Suppressor macrophage (primary cell): ENCODE measurements at places on chromosomes 5 and 9.
A peak's percentile ranks its signal among the peaks of the same experiment; 100 is the strongest.

DNA sequence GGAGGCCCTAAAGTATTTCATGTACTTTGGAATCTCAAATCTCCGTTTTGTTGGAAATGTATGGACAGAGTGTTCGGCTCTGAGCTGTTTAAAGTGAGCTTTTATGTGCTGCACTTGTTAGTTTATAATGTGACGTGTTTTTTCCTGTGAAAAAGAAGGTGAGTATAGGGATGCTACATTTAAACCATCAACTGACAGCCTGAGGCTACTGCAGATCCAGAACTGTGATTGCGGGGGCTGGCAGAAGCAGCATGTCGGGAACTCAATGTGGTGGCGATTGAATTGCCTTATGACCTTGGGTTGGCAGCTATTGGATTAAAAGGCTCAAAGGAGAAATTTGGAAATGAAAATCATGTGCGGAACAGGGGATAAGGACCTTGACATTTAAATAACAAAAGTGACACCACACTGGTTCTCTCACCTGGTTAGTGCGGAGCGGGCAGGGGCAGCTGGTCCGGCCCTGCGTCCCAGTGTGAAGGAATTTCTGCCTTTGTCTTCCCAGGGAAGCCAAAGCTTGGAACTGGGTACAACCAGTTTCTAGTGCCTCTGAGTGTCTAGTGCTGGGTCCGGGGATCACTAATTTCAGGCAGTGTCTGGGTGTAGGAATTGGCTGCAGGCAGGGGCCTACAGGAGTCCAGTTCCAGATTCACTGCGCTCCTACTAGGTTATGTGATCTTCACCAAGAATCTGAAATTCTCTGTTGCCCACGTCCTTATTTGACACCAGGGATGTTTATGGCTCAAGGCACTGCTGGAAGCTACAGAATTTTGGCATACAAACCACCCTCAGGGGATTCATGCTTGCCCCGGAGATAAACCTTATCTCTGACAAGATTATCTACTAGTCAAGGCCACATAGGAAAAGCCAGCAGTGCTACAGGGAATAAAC is 120.7 kb upstream of the ERCC6L2 start:
- no peak for DNase-seq

GRCh38 chr5:174575043-174575442 is 149.3 kb upstream of the MSX2 start:
- no peak for DNase-seq

GRCh38 chr5:180873615-180874520 is 12.8 kb upstream of the ZFP62 start:
- DNase-seq = peak; percentile 93

GRCh38 chr5:125140855-125141254 is 394.4 kb upstream of the ZNF608 start:
- no peak for DNase-seq

DNA sequence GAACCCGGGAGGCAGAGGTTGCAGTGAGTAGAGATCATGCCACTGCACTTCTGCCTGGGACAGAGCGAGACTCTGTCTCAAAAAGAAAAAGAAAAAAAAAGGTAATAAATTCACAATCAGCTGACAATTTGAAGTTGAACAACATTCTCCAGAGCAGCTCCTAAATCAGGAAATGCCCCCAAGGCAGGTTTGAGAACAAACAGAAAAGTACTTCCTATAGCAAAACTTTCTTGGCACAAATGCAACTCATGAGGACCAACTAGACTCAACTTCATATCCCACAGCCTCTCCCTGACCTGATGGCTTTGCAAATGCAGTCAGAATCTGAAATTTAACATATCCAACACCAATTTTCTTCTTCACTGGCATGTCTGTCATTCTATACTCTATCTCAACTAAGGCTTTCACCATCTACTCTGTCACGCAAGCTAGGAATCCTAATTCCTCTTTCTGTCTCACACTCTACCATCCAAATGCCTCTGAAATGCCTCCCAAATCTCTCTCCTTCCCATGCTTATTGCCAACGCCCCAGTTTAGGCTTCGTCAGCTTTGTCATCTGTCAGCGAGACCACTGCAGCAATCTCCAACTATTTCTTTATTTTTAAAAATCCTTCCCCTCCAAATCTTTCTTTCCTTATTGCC is 113.3 kb downstream of the MAPKAP1 start:
- peak; percentile 16 for DNase-seq

DNA sequence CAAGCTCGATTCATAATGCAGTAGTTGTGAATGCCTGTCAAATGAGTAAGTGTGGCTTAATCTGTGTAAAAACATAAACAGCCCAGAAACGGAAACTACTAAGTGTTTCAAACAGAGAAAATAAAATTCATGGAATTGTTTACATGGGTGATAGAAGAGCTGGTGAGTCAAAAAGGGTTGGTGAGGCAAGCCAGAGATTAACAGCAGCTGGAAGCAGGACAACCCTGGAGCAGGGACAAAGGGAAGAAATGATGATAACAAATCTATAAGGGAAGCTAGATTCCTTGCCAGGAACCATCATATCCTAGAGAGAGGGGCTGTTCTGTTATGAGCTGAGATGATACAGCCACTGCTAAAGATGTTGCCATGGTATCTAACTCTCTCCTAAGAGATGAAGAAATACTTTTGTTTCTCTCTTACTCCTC is 18.0 kb upstream of the PRR16 start:
- no peak for DNase-seq

DNA sequence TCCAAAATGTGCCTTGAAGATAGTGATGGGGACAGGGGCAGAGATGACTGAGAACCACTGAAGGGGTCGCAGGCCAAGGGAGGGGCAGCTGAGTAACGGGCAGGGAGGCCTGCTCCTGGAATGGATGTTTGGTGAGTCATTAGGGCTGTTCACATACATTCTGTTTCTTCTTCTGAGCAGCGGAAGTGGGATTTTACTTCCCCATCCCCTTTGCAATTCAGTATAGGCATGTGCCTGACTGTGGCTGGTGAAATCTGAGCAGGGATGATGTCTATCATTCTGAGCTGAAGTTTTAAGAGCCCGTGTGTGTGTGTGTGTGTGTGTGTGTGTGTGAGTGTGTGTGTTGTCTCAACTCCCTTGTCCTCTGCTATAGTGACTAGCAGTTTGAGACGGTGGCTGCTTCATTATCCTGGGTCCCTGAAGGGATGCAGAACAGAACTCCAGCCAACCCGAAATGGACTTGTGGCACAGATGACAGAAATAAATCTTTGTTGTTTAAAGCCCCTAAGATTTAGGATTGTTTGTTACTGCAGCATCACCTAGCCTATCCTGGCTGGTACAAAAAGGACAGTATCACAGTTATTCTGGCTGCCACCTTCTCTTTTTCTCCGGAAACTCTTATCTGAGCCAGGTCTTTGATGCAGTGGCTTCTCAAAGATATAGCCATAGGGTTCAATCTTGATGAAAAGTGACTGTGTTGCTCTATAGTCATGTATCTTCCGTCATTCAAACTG is 29.2 kb upstream of the TGFBI start:
- DNase-seq = peak; percentile 97

DNA sequence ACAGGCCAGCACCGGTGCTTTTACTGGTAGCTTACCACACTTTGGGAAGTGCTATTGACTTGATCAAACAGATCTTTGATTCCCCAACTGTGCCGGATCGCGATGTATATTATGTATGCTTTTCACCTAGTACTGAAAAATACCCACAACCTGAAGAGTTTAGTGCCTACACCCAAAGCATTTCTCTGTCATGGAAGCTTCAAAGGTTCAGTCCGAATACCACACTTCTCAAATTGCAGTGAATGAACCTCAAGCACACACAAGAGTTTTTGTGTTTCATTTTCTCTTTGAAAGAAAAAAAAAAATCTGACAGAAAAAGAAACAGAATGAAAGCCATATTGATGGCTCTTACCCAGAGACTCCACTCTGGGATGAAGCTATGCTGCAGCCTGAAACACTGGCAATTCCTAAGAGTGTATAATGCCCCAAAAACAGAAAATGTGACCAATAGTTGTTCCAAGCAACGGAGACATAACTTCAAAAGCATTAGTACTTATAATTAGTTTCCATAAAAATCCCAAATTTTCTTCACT is 100.9 kb downstream of the EBF1 start:
- no peak for DNase-seq

GRCh38 chr5:149700347-149700746 is 29.8 kb upstream of the PPARGC1B start:
- no peak for DNase-seq

- peak; percentile 31 for DNase-seq
Measured at GRCh38 chr5:148457183-148457620, 73.4 kb downstream of the FBXO38 start.

DNA sequence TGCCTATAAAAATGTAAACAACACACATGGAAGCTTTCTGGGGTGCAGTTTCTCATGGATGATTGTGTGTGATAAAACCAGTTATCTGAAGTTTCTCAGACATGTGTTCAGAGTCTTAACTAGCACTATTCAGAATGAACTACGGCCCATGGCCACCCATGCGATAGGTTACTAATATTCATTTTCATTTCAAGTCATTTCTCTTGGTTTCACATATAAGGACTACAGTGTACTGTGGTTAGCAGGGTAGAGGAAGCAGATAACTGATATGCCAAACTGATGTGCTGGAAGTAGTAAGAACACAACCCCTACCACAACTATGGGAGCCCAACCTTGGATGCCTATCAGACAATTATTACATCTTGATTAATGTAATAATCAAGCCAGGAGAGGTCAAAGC is 372.1 kb downstream of the DTWD2 start:
- no peak for DNase-seq

DNA sequence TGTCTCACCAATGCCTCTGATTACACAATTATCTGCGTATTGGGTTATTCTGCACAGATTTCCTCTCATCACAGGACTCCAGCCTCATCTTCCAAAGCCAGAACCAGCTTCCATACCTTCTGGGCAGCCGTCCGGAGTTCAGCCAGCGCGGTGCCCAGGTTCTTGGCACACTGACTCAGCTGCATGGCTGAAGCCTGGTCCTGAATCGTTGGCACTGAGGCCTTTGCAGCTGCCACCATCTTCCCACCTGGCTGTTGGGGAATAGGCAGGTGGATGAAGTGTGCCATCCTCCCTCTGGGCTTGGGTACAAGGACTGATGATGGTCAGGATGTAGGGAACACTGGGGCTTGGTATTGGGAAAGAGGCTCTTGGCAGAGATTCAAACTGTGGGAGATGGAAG is 17.9 kb downstream of the TLN1 start:
- DNase-seq = no peak

DNA sequence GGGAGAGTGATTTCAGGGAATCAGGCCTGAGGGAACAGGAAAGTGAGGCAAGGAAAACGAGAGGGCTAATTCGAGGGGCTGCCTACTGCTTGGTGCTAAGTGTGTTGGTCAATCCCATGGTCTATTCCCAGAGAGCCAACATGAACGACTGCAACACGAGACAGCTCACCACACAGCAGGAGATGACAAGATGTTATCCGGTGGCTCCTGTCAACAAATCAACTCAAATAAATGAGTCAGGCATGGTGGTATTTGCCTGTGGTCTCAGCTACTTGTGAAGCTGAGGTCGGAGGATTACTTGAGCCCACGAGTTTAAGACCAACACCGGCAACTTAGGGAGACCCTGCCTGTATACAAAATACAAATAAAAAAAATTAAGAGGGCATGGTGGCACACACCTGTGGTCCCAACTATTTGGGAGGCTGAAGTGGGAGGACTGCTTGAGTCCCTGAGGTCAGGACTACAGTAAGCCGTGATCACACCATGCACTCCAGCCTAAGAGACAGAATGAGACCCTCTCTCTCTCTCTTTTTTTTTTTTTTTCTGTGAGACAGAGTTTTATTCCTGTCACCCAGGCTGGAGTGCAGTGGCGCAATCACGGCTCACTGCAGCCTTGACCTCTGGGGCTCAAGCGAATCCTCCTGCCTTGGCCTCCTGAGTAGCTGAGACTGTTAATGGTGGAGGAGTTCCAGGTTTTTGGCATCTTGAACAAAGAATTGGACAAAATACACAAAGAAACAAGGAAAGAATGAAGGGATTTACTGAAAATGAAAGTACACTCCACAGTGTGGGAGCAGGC is 9.0 kb upstream of the FAF2 start:
- DNase-seq = no peak

- peak; percentile 62 for DNase-seq
Measured at GRCh38 chr9:133823189-133824105, 85.3 kb upstream of the SARDH start.

DNA sequence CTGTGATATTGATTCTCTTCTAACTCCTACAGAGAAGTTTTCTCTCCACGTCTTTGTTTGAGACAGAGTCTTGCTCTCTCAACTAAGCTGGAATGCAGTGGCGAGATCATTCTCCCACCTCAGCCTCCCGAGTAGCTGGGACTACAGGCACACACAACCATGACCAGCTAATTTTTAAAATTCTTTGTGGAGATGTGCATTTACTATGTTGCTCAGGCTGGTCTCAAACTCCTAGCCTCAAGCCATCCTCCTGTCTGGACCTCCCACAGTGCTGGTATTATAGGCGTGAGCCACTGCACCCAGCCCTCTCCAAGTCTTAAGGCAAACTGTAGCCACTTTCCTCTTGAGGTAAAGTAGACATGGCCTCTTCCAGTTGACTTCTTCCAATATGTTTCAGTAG is 72.2 kb downstream of the SNX18 start:
- DNase-seq = no peak

DNA sequence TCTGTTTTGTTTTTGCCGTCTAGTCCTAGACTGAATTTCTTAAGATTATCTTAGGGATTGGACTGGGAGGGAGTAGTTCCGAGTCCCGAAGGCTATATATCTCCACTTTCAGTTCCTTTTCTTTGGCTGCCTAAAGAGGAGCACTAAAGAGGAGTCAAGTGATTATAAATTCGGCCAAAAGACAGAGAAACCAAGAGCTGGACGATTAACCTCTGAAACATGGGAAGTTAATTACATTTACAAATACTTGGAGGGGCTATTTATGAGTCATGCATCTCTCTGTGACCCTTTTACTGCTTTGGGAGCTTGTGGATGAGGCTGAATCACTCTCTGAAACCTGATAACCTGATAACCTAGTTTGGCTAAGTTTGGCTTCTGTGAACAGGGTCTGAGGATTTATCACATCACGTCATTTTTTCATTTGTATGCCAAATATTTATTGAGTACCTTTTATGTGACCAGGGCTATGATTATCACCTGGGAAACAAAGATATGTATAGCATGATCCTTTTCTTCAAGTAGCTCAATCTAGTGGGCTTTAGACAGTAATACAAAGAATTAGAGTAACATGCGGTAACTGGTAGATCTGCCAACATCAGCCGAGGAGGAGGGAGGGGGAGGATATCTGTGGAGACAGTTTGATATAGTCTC is 180.9 kb downstream of the CD180 start:
- peak; percentile 30 for DNase-seq

DNA sequence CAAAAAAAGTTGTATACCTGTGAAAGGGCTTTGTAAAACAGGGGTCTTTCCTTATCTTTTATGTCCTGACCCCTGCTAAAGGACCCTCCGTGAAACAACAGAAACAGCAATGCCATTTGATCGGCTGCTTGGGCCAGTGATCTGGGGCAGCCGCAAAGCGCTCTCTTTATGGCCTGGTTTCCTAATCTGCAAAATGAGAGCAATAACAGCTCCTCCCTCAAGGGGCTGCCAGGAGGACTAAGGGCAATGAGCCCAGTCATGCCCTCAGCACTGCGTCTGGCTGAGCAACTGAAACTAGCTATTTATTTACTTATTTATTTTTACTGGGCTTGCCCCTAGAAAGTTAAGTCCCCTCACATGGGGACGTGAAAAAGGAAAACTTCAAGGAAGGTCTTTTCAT is 18.3 kb downstream of the CMBL start:
- no peak for DNase-seq

DNA sequence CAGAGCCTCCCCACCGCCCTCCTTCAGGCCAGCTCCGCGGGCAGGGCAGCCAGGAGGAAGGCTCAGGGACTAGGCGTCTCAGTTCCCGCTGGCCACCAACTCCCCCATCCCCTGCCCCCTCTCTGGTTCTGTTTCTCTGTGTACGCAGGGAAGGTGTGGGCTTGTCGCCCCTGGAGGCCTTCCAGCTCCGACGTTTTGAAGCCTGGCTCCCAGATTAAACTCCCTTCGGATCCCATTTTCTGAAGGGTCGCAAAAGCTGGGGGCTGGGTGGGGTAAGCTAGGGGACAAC is 346 bp downstream of the ATOX1 start:
- peak; percentile 49 for DNase-seq
